Activated T-cell treated with anti-CD3 and anti-CD28 coated beads, Interleukin-2, amount 50 U/mL, for 72 hours (primary cell): ENCODE measurements at places on chromosomes 4 and X.

- DNase-seq: no peak
Measured at GRCh38 chr4:17623451-17624001, 9.1 kb downstream of the MED28 start.

GRCh38 chrX:53253293-53254020 is 27.9 kb downstream of the IQSEC2 start:
- no peak for DNase-seq

DNA sequence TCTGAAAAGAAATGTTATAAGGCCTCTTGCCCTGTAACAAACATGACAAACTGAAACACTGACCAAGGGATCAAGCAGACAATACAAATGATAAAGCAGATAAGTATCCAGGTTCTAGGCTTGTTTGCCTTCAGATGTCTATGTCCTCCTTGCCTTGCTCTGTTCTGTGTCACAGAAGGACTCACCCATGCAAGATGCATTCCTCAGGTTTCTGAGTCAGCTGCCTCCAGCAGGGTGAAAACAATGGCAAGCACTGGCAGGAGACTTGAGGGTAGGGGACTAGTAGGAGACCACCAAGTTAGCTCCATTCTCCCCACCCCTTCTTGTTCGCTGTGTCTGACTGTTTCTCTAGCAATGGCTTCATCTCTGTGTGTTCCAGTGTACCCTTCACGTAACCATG is 76.6 kb upstream of the CXXC4 start:
- DNase-seq: no peak

- DNase-seq: no peak
Measured at GRCh38 chr4:113328514-113328913, 279.1 kb downstream of the ANK2 start.

DNA sequence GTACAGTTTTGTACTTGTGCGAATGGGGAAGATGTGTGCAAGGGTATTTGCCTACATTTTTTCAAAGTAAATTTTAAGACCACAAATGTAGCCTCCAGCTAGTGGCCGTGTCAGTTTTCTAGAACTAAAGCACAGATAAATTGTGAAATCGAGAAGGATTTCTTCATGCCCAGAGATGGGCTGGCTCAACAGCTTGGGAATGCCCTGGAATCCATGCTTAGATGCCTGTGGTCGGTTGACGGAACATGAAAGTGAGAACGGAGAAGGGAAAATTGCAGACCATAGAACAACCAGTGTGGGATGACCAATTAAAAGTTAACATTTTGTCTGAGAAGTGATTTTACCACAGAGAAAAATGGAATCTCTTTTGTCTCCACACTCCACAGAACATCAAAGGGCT is 73.2 kb upstream of the VCX2 start:
- no peak for DNase-seq
